ENCODE measurements at places on chromosomes 16 and 17. TPM values are rescaled to one million over a fixed set of nuclear protein-coding genes. Genes with fewer than 3 reads are reported as not detected.

GRCh38 chr16:17160920-17161431 is 309.8 kb downstream of the XYLT1 start:
- no peak for DNase-seq

GRCh38 chr16:79348521-79349306 is 251.8 kb downstream of the MAF start:
- no peak for DNase-seq

- DNase-seq, result no peak
Observed at GRCh38 chr16:71347146-71347545, 11.4 kb upstream of the CALB2 start.

- no peak for DNase-seq
Observed at GRCh38 chr16:2481676-2482075, 6.7 kb downstream of the TBC1D24 start.

DNA sequence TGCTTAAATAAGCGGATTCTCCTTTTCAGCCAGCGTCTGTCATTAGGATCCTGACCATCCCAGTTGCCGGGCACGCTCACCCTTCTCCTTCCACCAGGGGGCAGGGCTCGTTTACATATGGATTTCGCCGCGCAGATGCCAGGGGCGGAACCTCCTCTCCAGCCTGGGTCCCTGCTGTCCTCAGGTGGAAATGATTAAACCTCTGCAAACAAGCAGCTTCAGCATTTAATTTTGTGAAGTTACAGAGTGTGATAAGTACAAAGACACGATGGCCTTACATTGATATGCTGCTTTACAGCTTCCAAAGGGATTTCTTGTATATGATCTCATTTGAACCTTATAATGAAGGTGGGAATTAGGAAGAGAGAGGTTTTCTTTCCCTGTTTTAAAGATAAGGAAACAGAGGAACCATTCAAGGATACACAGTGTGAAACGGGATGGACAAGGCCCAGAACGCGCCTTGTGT is 3.9 kb upstream of the KRT28 start:
- peak; percentile 90 for DNase-seq

STAT5A gene
- total RNA-seq, result 37.6 TPM

PPM1E gene
- total RNA-seq, result not detected

CYTH1 gene
- 27.0 TPM for total RNA-seq

CES1 gene
- total RNA-seq, result 95.9 TPM

SAMD14 gene
- 6.7 TPM for total RNA-seq
